ENCODE measurements at places on chromosomes 1 and 21.
A peak's percentile ranks its signal among the peaks of the same experiment; 100 is the strongest.

GRCh38 chr1:225811622-225812487 lies 1.9 kb downstream of the EPHX1 start:
- DNase-seq: peak; percentile 58

DNA sequence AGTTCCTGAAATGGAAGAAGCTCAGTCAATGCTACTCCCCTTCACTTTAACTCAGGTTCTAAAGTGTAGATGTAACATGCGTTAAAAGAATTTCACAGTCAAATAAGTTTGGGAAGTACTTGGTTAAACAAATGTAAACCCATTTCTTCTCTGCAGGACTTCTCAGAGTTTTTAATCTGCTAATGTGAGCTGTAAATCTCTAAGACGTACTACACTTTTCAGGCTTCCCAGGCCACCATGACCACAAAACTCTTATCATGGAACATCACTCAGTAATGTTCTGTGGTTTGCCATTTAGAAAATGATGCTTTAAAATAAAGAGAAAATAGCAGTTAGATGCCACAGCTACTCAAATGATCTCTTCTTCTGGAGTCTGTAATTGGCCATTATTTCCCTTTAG lies 104.3 kb downstream of the HHIPL2 start:
- no peak for DNase-seq

- peak; percentile 82 for DNase-seq
These were observed 122.0 kb downstream of the ETS2 start for GRCh38 chr21:38927776-38928175.

DNA sequence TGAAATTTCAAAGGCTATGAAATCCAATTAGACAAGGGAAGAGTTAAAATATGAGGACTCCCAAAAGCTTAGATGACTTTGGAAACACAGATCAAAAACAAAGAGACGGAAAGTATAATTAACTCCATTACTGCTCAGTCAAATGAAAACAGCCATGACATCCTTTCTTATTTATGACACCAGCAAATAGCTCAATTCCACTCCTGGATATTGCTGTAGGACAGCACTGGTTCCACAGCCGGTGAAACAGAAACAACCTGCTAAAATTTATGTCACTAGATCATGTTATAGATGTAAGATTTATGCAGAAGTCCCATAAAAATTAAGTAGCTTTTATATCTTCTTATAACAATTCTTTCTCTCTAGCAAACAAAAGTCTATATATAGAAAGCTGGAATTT lies 65.6 kb upstream of the RRP15 start:
- no peak for DNase-seq

DNA sequence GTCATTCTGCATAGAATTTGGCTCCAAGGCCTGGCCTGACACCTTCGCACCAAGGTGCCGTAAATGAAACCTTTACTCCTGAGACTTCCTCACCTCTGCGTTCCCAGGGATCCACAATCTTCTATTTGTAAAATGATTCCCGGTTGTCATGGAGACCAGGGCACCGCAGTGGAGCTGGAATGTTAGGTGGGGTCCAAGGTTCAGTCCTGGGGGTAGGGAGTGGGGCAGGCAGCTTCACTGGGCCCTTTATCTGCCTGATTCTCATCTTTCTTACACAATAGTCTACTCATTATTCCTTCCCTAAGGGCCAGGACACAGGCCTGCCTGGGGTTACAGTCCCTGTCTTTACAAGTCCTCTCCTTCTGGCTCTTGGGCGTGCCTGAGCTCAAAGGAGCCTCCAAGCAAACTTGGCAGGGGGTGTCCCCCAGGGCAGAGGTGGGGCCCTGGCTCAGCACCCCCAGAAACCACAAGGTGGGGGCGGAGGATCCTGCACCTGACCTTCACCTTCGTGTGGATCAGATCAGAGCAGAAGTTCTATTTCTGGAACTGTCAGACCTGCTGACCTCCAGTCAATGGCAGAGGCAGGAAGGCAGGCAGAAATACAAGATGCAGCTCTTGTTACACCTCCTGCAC lies 51.1 kb downstream of the RIPK4 start:
- DNase-seq: peak; percentile 75

DNA sequence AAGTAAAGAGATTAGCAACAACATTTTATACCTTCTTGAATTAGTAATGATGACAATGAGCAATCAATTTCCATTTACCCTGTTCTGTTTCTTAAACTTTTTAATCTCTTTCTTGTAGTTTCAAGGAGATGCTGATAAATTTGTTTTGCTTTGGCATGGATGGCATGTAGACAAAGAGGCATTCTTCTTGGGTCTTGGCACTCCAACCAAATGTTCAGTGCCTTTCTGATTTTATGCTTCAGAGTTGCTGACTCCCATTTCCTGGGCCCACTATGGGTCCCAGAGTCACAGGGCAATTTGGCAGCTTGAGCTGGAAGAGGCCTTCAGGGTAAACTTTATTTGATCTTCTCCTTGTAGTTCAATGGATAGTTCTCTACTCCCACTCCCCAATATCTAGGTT lies 42.1 kb upstream of the OSBPL9 start:
- no peak for DNase-seq

DNA sequence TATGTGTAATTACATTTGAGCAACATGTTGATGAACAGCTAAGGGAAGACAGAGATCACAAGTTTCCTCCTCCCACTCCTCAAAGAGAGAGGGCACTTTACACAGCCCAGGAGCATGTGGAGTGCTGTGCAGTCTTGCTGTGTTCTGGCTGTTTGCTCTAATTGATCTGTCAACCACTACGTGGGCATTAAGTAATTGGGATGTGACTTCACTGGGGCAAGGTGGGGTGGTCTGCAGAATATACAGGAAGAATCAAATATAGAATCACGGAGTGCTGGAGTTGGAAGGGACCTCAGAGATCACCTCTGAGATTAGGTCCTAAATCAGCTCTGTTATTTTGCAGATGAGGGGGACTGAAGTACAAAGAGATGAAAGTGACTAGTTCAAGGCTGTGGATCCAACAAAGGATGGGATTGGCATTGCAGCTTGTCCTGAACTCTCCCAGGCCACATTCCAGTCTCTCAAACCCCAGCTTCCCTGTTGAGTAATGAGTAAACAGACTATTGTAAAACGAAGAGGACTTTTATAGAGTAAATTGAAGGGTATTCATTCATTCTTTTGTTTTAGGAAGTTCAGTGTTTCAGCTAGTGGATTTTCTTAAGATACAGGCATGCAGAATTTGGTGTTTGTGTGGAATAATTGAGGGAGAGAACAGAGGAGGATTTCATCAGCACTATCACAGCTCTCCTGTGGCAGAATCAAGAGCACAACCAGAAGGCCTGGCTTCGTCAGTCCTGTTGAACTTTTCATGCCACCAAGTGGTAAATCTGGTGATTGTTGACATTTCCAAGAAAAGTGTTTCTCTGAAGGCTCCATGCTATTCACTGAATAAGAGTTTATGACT lies 22.4 kb downstream of the NOS1AP start:
- DNase-seq: no peak

- no peak for DNase-seq
These were observed 777 bp upstream of the TRIM67 start for GRCh38 chr1:231160895-231161666.

DNA sequence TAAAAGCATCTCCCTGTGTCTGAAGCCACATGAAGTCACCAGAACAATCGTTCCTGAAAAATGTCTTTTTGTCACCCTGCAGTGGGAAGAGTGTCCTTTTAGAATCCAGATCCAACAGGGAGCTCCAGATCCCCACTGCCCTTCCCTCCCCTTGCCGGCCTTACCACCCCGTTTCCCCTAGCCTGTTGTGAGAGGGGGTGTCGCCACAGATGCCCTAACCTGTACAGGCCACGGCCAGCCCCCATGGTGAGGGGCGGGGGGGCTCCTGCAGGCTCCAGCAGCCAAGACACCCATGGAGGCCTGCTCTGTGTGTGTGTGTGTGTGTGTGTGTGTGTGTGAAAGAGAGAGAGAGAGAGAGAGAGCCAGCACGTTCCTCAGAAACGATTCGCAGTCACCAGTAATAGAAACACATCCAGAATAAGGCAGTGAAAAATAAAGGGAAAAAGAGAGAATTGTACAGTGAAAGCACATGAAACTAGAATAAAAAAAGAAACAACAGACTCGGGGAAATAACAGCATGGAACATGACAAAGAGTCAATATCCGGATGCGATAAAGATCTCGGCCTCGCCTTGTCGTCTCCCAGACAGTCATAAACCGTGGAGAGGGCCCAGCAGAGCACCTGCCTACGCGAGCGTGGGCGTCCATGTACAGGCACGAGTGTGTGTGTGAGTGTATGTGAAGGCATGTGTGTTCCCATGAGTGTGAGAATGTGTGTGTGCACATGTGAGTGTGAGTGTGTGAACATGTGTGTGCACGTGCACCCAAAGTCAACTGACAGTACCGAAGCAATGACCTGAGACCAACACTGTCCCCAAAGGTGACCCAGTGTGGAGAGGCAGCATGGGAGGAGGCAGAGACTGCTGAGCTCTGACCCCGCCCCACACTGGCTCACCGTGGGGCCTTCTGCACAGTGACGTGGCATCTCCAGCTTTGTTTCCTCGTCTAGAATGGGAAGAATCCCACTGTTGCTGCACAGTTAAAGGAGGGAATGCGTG lies 303.8 kb downstream of the NPHP4 start:
- no peak for DNase-seq

- DNase-seq: no peak
These were observed 82.2 kb downstream of the RIPK4 start for GRCh38 chr21:41684381-41685245.

GRCh38 chr21:45291613-45292398 lies 4.1 kb upstream of the POFUT2 start:
- DNase-seq: no peak

- no peak for DNase-seq
These were observed 122.4 kb downstream of the TOMM20 start for GRCh38 chr1:235006132-235006721.

- no peak for DNase-seq
These were observed 411.8 kb upstream of the PTBP2 start for GRCh38 chr1:96309783-96310182.

GRCh38 chr1:21782349-21782867 lies 541 bp downstream of the USP48 start:
- DNase-seq: peak; percentile 70

- DNase-seq: no peak
These were observed 54.2 kb downstream of the RGL1 start for GRCh38 chr1:183859119-183859518.

DNA sequence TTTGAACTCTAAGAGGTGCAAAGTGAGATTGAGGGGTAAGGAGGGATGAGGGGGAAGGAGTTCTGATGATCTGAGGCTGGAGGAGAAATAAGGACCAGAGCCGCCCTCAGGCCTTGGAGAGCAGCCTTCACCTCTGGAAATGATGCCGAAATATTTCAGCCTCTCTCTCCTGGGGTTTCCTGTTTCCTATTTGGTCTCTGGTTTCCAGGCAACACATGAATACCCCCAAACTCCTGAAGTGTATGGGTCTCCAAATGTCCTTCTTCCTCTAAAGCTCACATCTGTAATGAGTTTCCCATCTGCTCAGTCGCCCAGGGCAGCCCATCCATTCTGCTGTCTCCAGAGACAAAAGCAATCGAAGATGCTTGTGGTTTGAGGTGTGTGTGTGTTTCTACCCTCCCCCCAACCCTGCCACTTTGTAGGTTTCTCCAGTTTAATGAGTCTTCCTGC lies 52.0 kb upstream of the FAM20B start:
- peak; percentile 28 for DNase-seq

GRCh38 chr1:18938707-18939070 lies 17.8 kb downstream of the IFFO2 start:
- DNase-seq: no peak

- peak; percentile 58 for DNase-seq
These were observed 58.6 kb downstream of the PBX1 start for GRCh38 chr1:164617377-164618201.

- no peak for DNase-seq
These were observed 10.8 kb downstream of the IL24 start for GRCh38 chr1:206908038-206908437.

DNA sequence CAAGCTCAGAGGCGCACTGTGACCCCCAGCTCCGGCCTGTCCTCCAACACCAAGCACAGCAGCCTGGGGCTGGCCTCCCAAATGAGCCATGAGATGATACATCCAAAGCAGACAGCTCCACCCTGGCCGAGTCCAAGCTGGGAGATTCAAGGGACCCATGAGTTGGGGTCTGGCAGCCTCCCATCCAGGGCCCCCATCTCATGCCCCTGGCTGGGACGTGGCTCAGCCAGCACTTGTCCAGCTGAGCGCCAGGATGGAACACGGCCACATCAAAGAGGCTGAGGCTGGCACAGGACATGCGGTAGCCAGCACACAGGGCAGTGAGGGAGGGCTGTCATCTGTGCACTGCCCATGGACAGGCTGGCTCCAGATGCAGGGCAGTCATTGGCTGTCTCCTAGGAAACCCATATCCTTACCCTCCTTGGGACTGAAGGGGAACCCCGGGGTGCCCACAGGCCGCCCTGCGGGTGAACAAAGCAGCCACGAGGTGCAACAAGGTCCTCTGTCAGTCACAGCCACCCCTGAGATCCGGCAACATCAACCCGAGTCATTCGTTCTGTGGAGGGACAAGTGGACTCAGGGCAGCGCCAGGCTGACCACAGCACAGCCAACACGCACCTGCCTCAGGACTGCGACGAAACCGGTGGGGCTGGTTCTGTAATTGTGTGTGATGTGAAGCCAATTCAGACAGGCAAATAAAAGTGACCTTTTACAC lies 29.1 kb downstream of the SLC19A1 start:
- DNase-seq: no peak

- no peak for DNase-seq
These were observed 206.5 kb downstream of the NRIP1 start for GRCh38 chr21:14858311-14858710.

Measured in RPMI8226 (cell line).